ENCODE measurements at places on chromosomes 12 and 14.

GRCh38 chr12:107436836-107437235, 248.8 kb upstream of the PWP1 start:
- DNase-seq: no peak

DNA sequence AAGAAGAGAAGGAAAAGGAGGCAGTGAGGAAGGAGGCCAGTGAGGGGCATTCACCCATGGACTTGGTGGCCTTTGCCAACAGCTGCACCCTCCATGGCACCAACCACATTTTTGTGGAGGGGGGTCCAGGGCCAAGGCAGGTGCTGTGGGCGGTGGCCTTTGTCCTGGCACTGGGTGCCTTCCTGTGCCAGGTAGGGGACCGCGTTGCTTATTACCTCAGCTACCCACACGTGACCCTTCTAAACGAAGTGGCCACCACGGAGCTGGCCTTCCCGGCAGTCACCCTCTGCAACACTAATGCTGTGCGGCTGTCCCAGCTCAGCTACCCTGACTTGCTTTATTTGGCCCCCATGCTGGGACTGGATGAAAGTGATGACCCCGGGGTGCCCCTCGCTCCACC, 11.4 kb upstream of the SMARCD1 start:
- no peak for DNase-seq

- DNase-seq: no peak
Observed at GRCh38 chr12:65696227-65696626, 128.1 kb upstream of the HMGA2 start.

- DNase-seq: no peak
Observed at GRCh38 chr12:27810756-27811155, 30.7 kb upstream of the MANSC4 start.

GRCh38 chr12:12985817-12986408, 14.2 kb downstream of the HEBP1 start:
- no peak for DNase-seq
